ENCODE measurements at places on chromosomes 5 and 9.

DNA sequence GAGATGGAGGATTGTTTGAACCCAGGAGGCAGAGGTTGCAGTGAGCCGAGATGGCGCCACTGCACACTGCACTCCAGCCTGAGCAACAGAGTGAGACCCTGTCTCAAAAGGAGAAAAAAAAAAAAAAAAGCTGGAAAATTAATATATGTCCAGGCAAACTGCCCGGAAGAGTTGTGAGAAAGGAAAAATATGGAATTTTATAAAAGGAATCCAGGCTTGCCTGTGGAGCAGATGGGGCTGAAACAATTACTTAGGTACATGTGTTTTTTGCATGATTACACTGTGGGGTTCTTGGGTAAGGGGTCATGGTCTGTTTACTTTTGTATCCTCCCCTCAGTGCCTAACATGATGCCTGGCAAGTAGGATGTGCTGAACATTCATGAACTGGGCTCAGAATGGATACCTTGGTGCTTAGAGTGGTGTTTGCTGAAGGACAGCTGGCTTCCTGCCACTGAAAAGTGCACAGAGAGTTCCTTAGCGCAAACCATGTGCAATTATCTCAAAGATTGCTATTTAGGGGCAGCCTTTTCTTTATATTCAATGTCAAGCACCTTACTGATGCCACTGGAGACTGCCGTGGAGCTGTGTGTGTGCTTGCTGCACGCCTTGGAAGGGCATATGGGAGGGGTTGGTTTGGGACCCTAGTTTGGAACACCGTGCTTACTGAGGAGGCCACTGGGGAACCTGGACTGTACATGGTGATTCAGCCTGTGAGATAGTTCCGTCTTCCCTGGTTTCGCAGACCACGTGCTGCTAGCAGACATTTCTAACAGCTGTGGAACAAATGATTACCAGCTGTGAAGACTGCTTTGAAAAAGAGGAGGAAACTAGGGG lies 78.4 kb downstream of the MAP1B start:
- no peak for DNase-seq

DNA sequence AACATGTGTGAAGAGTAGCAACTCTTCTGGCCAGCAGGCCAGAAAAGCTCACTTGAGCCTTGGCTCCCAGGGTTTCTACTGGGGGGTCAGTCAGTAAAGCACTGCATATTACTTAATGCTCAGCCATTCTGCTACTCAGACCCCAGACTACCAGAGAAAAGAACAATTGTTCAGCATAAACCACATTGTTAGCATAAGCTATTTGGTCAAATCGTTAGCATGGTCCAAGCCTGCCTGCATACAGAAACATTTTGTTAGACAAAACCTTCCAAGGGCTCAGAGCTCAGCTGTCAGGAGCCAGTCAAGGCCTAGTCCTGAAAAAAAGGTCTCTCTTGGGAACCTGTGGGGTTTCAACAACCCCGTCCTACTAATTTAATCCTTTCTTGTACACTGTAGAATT lies 449.3 kb downstream of the PRR16 start:
- no peak for DNase-seq

DNA sequence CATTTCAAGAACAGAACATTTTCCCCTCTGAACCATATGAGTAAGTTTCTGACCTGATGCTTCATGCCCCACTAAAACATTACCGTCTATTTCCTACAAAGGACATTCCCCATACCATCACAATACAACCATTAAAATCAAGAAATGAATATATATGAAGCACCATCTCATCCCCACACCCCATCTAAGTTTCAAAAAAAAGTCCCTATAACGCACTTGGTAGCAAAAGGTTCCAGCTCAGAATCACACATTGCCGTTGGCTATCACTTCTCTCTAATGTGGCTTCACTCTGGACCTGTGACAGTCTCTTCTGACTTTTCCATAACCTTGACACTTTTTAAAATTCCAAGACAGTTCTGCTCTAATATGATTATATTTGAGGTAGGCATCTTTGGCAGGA lies 5.9 kb downstream of the EMB start:
- no peak for DNase-seq

DNA sequence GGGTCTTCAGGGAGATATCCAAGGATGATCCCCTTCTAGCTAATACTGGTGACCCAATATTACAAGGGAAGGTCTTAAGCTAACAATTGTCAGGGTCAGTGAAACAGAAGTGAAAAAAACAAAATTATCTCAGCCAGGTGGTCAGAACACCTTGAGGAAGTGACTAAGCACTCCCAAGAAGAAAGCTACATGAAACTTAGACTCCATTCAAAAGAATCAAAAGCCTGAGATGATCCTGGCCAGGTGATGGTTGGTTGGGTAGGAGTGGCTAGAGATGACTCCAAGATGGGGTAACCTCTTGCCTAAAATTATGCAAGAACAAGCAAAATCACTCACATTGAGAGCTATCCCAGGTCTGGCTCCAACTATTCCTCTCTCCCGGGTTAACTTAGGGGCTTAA lies 5.4 kb downstream of the VCP start:
- DNase-seq: no peak

- no peak for DNase-seq
Measured at GRCh38 chr5:169667896-169668674, 31.0 kb downstream of the DOCK2 start.

GRCh38 chr5:169805527-169805934 lies 168.5 kb downstream of the DOCK2 start:
- DNase-seq: no peak

- DNase-seq: no peak
Measured at GRCh38 chr9:108083796-108084352, 594.3 kb upstream of the KLF4 start.

DNA sequence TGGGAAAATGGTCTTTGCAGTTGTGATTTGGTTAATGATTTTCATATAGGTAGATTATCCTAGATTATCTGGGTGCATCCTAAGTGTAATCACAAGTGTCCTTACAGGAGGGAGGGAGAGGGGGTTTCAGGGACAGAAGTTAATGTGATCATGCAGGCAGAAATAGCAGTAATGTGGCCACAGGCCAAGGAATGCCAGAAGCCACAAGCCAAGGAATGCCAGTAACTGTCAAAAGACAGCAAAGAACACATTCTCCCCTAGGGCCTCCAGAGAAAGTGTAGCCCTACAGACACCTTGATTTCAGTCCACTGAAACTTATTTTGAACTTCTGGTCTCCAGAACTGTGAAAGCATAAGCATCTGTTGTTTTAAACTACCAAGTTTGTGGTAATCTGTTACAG lies 2074.5 kb downstream of the MAT2B start:
- no peak for DNase-seq

GRCh38 chr5:11596657-11597071 lies 307.6 kb downstream of the CTNND2 start:
- no peak for DNase-seq

DNA sequence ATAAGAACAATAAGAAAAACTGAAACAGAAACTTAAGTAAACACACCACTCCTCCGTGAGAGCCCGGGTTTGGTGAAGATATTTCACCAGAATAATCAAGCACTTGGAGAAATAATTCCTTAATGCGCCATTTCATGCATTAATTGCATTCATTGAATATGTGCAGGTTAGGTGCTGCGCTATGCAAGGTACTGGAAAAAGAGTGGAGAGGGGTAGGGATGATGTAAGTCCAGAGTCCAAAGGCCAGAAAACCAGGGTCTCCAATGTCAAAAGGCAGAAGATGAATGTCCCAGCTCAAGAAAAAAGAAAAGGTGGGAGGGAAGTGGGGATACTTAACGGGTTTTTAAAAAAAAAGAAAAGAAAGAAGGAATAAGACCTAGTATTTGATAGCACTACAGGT lies 669 bp upstream of the ZFP37 start:
- no peak for DNase-seq

DNA sequence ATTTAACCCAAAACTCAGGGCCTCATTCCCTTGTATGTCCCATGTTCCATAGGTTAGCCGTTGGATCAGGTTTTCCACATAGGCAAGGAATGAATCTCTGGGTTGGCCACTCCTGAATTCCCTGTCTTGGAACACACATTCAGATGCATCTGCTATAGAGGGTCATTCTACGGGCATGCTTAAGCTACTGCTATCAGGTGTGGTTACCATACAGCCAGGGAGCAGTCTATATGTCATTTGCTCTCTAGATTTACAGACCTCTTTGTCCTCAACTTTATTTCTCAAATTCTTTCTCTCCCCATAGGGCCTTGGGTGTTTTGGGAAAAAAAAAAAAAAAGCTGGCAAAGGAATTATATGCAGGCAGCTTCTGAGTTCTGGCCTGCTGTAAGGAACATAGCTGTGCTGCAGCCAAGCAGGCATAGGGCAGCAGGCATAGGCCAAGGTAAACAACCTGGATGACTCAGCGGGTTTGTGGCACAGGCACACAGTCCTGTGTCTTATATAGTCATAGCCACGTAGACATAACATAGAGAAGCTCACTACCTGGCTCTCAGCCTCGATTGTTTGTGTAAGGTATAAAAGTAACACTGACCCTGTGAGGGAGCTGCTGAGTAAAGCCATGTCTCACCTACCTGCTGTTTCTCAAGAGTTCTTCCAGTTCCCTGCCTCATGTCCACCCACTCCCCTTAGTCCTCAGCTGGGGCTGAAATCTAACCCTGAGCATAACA lies 141.5 kb downstream of the OSTF1 start:
- no peak for DNase-seq

DNA sequence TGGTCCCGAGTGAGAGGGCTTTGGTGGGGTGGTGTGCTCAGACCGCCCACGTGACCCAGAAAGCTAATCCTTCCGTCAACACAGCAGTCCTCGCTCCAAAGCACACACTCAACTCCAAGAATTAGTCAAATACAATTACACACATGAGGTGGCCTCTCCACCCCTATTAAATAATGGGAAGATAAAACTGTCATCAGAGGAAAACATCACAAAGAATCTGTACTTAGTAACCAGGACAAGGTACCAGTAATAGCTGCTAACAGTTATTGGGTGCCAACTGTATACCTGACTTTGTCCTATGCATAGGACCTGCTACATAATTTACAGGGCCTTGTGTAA lies 222.8 kb downstream of the HSPA4 start:
- no peak for DNase-seq

DNA sequence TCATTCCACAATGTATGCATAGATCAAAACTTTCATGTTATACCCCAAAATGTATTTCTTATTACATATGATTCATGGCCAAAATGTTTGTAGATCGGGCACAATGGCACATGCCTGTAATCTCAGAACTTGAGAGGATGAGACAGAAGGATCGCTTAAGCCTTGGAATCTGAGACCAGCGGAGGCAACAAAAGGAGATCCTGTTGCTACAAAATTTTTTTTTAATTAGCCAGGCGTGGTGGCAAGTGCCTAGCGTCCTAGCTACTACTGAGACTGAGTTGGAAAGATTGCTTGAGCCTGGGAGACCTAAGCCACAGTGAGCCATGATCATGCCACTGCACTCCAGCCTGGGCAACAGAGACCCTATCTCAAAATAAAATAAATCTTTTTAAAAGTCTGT lies 89.9 kb downstream of the MAPKAP1 start:
- DNase-seq: no peak

DNA sequence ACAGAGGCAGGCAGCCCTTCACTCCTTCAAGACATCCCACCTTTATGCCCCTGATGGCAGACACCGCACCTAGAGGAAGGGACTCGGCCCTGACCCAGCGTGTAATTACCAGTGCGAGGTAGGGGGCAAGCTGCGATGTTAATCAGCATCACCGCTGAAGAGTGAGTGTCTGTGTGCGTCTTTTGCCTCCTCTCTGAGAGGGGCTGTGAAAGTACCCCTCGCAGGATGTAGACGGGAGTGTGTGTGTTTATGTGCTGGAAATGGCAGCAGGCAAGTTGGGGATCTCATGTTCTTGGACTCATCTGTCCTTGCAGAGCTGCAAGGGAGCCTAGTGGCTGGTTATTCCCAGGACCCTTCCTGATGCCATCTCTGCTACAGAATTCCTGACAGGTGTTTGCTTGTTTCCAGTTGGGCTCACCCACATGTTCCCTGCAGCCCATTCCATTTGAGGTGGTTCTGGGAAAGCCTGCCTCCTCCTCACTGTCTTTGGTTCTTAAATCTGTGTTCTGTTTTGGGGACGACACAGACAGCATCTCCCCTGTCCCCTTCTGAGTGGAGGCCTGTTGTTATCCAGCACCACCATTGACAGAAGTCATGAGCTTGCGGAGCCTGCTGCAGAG lies 70.5 kb downstream of the ZNF618 start:
- no peak for DNase-seq

- no peak for DNase-seq
Measured at GRCh38 chr5:74240783-74241750, 399.5 kb downstream of the ENC1 start.

DNA sequence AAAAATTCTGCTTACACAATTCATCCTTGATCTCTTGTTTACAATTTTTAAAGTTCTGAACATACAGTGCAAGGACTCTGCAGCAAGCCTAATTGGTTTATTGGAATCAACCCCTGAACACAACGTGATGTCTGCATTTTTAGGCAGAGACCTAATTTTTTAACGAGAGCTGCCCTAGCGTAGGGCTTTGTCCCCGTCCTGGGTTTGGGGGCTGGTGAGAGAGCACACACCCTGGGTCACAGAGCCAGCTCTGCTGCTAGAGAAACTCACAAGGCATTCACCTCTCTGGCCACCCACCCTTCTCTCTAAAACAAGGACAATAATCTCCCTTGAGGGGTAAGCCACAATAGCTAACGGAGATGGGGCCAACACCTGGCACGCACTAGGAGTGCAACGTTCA lies 28.2 kb downstream of the SH3PXD2B start:
- DNase-seq: no peak

GRCh38 chr9:12698266-12698665 lies 5.1 kb downstream of the TYRP1 start:
- no peak for DNase-seq

DNA sequence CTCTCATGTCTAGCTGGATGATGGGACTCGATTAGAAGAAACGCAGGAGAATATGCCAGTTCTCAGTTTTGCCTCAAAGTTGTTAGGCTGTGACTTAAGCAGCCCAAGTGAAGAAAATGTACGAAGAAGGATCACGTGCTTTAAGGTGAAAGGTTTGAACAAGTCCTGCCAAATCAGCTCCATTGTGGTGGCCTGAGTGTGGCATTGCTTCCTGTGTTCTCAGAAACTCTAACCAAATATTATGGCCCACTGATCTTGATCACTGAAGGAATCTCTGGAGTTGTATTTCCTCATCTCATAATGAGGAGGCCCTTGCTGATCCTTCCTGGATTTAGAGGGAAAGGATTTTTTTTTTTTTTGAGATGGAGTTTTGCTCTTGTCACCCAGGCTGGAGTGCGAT lies 44.0 kb downstream of the OTULIN start:
- no peak for DNase-seq

GRCh38 chr5:113376640-113377039 lies 58.1 kb downstream of the TSSK1B start:
- DNase-seq: no peak

GRCh38 chr9:26369093-26369492 lies 523.5 kb downstream of the CAAP1 start:
- DNase-seq: no peak

GRCh38 chr5:19175776-19176570 lies 812.0 kb downstream of the CDH18 start:
- DNase-seq: no peak

DNA sequence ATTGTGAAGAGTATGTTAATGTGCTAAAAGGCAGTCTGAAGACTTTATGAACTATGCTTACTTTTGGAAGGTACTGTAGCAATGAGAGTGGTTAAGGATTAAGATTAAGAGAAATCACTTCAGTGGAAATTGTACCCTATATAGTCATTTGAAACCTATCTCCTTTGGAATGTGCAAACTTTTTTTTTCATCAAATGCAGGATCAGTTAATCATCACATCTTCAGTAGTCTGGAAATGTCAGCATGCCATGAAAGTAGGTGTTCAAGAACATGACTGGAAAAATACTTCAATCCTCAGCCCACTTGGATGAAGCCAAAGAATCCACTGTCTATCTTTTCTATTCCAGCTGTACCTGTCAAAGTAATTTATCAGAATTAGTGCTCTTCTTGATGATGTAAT lies 157.8 kb upstream of the TMEM161B start:
- DNase-seq: no peak

Data from activated effector memory CD4-positive, alpha-beta T cell treated with Interleukin-2 at 50 U/mL for 16 hours (primary cell).